Fibroblast of gingiva (primary cell): ENCODE measurements at places on chromosomes 12 and 14.

DNA sequence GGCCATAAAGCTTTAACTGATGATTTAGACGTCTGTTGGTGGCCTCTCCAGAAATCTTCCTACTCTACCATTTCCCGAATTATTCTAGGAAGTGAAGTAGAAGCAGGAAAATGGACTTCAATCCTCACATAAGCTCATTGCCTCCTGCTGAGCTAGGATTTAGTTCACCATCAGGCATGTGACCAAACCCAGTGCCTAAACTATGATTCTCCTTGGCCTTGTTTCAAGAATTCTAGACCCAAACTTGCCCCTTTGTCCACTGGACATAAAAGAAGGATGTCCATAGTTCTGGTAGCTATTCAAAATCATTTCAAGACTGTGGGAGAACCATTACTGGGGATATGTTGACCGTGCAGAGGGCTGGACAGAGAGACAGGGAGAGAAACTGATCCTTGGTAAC is 105.8 kb downstream of the C12orf50 start:
- peak; percentile 13 for DNase-seq

GRCh38 chr12:10235761-10236631 is 23.3 kb downstream of the GABARAPL1 start:
- DNase-seq, result peak; percentile 4

- DNase-seq, result no peak
Observed at GRCh38 chr12:106601496-106601895, 18.7 kb downstream of the RFX4 start.

DNA sequence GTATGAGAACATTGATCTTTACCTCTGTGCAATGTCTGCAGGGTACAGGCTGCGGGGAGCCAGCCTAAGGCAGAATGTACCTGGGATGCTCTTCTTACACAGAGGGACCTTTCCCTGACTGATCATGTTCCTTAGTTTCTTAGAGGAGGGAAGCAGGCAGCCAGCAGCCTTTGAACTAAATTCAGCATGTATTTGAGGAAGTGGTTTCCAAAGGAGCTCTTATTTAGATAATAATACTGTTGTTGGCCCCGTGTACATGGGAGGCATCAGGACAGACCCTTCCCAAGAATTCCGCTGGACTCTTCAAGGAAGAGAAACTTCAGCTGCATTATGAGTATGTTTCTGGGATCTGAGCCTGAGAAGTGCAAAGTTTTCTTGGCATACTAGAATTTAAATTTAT is 98.8 kb downstream of the CCDC92 start:
- DNase-seq, result no peak

GRCh38 chr12:117064596-117064995 is 34.6 kb downstream of the TESC start:
- no peak for DNase-seq

DNA sequence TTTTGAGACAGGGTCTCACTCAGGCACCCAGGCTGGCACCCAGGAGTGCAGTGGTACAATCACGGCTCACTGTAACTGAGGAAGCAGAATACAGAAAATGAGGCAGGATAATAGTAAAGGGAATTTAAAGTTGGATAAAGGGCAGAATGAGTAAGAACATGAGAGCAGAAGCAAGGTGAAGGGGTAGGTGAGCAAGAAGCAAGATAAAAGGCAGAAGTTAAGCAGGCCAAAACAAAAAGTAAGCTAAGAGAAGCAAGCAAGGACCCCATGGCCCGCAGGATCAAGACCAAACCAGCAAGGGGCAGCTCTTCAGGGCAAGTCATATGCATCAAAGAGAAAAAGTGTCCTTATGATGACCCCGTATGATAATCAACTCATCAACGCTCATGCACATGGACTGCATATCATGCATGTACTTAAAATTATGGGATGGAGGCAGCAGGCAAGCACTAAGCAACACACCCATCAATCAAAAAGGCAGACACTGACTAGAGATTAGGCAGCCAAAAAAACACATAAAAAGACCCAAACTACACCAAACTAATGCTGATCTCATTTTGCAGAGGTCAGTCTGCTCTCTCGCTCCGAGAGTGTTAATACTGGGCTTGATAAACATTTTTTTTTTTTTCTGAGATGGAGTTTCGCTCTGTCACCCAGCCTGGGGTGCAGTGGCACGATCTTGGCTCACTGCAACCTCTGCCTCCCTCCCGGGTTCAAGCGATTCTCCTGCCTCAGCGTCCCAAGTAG is 11.6 kb downstream of the TIMELESS start:
- no peak for DNase-seq

DNA sequence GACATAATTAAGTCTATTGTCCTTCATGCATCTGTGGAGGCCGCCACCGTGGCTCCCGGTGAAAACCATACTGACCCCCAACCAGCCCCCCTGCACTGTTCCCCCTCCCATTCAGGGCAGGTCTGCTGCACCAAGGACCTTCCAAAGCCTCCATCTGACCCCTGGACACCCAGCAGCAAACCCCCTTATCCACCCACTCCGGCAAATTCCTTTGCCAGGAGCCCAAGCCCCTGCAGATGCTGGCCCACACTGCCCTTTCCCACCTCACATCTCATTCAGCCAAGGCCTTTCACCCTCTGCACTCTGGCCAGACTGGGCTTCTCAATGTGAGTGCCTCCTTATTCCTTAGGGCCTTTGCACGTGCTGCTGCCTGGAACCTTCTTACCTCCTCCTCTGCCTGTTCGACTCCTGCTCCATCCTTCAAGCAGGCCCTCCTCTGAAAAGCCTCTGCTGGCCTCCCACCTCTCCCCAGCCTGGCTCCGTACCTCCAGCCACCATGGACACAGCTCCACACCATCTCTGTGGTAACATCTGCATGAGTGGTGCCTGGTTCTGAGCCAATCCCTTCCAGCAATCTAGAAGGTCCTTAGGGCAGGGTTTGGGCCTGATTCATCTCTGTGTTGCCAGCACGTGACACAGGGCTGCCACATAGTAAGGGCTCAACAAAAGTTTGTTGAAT is 230.7 kb downstream of the BCL11B start:
- DNase-seq, result no peak

GRCh38 chr12:42283739-42284138 is 42.2 kb downstream of the ZCRB1 start:
- no peak for DNase-seq

DNA sequence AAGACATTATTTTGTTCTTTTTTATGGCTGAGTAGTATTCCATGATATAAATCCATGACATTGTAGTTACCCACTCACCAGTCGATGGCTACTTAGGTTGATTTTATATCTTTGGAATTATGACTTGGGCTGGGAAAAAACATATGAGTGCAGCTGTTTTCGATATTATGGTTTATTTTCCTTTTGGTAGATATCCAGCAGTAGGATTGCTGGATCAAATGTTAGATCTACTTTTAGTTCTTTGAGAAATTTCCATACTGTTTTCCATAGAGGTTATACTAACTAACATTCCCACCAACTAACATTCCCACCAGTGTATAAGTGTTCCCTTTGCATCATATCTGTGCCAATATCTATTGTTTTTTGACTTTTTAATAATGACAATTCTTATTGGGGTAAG is 29.9 kb upstream of the PTPRR start:
- DNase-seq, result no peak

- DNase-seq, result no peak
Observed at GRCh38 chr14:94853920-94854319, 84.0 kb upstream of the GSC start.
